Left ventricle myocardium inferior (tissue), 1 donor: ENCODE measurements at places on chromosomes 13 and 19. TPM values are rescaled to one million over a fixed set of nuclear protein-coding genes. Genes with fewer than 3 reads are reported as not detected.

DNA sequence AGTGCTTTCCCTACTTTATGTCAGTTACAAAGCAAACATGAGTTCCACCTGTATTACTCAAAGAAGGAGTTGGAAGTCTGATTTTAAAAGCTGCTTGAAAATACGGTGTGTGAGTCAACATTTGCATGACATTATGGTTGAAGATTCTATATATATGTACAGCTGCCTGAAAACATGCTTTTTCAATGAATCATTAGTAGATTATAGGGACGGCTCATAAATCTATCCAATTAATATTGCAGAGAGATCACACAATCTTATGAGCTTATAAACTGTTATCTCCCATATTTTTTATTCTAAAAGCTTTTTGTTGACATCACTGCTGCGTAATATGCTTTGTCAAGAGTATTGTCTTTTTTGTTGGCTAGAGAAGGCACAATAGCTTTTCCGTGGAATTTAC, 873.8 kb downstream of the SLITRK6 start:
- no peak overlapping the region for H3K4me3 ChIP-seq
- H3K27ac ChIP-seq: no peak overlapping the region
- H3K4me1 ChIP-seq: no peaks in the 10 kb centered on the region
- H3K27me3 ChIP-seq: no peaks in the 10 kb centered on the region

DNA sequence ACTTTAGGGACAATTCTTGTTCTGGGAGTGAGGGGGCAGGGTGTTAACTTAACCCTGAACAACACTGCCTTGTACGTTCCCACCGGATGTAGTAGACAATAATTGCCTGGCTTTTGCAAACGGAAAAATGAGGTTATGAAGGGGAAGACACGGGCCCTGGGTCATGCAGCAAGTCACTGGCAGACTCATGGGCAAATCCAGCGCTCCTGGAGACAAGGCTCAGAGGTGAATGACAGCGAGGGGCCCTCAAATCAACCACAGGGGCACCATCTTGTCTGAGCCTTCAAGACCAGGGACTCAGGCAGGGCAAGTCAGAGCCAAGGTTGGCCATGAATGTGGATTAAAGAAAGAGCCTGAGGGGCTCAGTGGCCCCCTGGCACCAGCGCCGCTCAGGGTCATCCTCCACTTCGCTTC, 2.8 kb downstream of the RASA3 start:
- peak overlapping the region; percentile 83 for H3K27ac ChIP-seq
- peaks cover 69% of the 10 kb centered on the region for H3K4me1 ChIP-seq
- peak overlapping the region; percentile 98 for H3K4me3 ChIP-seq
- DNase-seq: no peak
- no peaks in the 10 kb centered on the region for H3K27me3 ChIP-seq
- no peaks in the 10 kb centered on the region for H3K36me3 ChIP-seq

Gene SLC44A2
- total RNA-seq: 74.2 TPM

GRCh38 chr13:61727767-61728166, 312.1 kb upstream of the PCDH20 start:
- H3K4me1 ChIP-seq: no peaks in the 10 kb centered on the region
- H3K4me3 ChIP-seq: no peak overlapping the region
- no peak for DNase-seq
- no peaks in the 10 kb centered on the region for H3K27me3 ChIP-seq
- no peak overlapping the region for H3K27ac ChIP-seq

DNA sequence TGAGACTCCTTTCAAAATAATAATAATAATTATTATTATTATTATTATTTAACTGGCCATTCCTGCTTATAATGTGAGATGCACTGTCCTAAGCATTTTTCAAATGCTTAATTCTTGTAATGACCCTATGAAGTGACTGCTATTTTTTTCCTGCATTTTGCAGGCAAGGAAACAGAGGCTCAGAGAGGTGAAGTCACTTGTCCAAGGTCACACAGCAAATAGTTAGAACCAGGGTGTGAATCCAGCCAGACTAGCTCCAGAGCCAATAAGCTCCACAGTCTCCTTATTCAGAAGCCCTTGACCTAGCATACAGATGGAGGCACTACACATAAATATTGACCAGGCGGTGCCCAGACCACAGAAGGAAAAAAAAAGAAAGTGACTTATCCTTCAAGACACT, 77.5 kb upstream of the CACNA1A start:
- no peaks in the 10 kb centered on the region for H3K36me3 ChIP-seq
- H3K4me3 ChIP-seq: no peak overlapping the region
- peaks cover 26% of the 10 kb centered on the region for H3K27me3 ChIP-seq
- no peaks in the 10 kb centered on the region for H3K4me1 ChIP-seq
- no peak for DNase-seq

GRCh38 chr19:31064491-31064890, 284.7 kb downstream of the TSHZ3 start:
- no peaks in the 10 kb centered on the region for H3K4me1 ChIP-seq
- H3K4me3 ChIP-seq: no peak overlapping the region
- H3K27me3 ChIP-seq: peaks cover 75% of the 10 kb centered on the region

Gene SIGLEC12
- total RNA-seq: 0.11 TPM

DNA sequence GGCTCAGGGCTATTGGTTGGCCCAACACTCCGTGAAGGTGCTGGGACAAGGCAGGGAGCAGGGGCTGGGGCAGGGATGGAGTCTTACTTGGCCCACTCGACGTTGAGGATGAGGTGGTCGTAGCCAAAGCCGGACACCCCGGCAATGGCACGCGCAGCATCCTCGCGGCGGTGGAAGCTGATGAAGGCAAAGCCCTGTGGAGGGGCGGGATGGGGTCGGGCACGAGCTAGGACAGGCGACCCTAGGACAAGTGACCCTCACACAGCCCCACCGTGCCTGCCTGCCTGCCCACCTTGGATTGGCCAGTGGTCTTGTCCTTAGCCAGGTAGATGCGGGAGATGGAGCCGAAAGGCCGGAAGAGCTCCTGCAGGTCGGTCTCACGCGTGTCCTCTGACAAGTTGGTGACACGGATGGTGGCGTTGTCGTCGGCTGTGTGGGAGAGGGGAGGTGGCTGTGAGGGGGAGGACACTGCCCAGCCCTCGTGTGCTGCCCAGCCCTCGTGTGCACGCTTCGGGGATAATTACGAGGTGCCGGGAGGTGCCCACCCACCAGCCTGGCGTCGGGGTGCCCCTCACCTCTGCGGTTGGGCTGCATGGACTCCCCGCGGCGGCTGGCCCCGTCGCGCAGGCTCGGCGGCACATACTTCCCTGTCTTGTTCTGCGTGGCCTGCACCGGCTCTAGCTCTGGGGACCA, 4.0 kb downstream of the P2RY11 start:
- no peaks in the 10 kb centered on the region for H3K27me3 ChIP-seq
- no peak for DNase-seq
- peaks cover 40% of the 10 kb centered on the region for H3K4me1 ChIP-seq
- H3K4me3 ChIP-seq: no peak overlapping the region

GRCh38 chr13:21372530-21372929, 86.6 kb downstream of the ZDHHC20 start:
- no peak for DNase-seq
- no peaks in the 10 kb centered on the region for H3K4me1 ChIP-seq
- H3K36me3 ChIP-seq: peaks cover 31% of the 10 kb centered on the region
- no peak overlapping the region for H3K4me3 ChIP-seq

DNA sequence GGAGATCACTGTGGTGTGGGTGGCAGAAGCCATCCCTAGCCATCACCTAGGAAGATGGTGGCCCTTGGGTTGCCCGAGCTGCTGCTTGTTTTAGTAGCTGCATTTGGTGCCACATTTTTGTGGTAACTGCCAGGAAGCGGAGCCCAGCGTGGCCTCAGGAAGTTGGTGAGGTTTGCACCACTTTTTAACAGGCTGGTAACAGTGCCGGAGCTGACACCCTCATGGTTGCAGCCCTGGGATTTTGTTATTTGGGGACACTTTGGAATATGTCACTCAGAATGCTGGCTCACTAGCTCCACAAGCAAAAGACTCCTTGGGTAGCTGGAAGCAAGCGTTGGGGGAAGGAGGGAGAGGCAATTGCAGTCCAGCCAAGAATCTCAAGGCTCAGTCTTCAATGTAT, 22.1 kb downstream of the ACTN4 start:
- peak overlapping the region; percentile 95 for H3K27ac ChIP-seq
- no peaks in the 10 kb centered on the region for H3K36me3 ChIP-seq
- H3K4me3 ChIP-seq: no peak overlapping the region
- H3K27me3 ChIP-seq: no peaks in the 10 kb centered on the region
- DNase-seq: no peak

Gene GGN
- total RNA-seq: not detected

DNA sequence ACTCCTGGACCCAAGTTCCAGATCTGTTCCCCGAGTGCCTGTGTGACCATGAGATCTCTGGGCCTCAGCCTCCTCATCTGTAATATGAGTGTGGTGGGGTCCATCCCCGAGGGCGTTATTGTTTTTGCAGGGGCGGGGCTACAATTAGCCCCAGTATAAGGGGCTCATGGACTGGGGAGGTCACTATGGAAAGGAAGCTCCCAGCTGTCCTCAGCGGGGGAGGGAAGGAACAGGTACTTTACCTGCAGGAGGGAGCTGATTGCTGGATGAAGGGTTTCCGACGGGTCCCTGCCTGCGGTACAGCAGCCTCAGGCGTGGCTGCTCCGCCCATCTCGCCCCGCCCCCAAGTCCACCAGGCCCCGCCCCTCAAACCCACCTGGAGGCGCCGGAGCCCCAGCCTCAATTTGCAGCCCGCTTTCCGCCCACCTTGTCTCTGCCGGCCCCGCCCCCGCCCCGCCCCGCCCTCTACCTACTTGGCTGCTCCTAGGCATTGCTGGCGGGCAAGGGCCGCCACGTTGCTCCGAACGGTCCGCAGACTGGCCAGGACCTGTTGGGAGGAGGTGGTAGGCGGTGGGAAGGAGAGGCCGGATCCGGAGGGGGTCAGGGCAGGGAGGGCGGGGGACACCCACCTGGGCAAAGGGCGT, 5.5 kb downstream of the PDE4C start:
- H3K27ac ChIP-seq: no peak overlapping the region
- H3K4me1 ChIP-seq: peaks cover 18% of the 10 kb centered on the region
- peaks cover 36% of the 10 kb centered on the region for H3K27me3 ChIP-seq
- H3K4me3 ChIP-seq: no peak overlapping the region

Gene FAM216B
- total RNA-seq: 0.99 TPM

- no peak for DNase-seq
- H3K4me1 ChIP-seq: peaks cover 28% of the 10 kb centered on the region
- H3K36me3 ChIP-seq: no peaks in the 10 kb centered on the region
- H3K4me3 ChIP-seq: no peak overlapping the region
- H3K27me3 ChIP-seq: no peaks in the 10 kb centered on the region
Observed at GRCh38 chr19:6084821-6085220, 25.5 kb downstream of the RFX2 start.

DNA sequence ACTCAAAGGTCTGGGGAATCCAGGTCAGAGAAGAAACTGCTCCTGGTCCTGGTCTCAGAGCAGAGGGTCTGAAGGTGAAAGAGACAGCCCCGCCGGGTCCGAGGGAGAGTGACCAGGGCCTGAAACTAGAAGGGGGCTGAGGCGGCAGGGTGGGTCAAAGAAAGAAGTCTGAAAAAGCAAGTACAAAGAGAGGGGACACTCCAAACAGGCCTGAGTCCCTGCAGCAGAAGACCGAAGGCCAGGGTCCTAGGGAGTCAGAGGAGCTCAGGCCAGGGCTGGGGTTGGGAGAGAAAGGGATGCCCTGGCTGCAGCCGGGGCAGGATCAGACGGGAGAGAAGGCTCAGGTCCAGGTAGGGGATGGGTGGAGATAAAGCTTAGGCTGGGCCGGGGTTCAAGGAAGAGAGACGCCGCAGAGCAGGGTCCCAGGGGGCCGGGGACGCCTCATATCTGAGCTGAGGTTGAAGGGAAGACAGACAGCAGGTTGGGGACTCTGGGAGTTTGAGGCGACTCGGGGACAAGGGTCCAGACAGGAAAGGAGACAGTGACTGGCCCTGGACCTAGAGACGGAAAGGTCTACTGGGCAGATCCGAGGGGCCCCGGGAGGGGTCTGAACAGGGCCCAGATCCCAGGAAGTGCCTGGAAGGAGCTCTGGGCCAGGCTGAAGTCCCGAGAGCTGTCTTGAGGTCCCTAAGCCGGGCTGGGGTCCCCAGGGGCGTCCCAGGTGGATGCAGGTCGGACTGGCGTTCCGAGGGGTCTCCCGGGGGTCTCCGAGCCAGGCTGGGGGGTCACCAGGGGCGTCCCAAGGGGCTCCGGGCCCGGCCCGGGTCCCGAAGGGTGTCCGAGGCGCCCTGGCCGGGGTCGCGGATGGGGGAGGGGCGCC, 795 bp downstream of the MLLT1 start:
- no peak for DNase-seq
- H3K36me3 ChIP-seq: no peaks in the 10 kb centered on the region
- H3K4me1 ChIP-seq: peaks cover 58% of the 10 kb centered on the region
- peak overlapping the region; percentile 91 for H3K4me3 ChIP-seq

- no peaks in the 10 kb centered on the region for H3K27me3 ChIP-seq
- H3K27ac ChIP-seq: peak overlapping the region; percentile 89
- peak overlapping the region; percentile 95 for H3K4me3 ChIP-seq
- peaks cover 34% of the 10 kb centered on the region for H3K4me1 ChIP-seq
Observed at GRCh38 chr19:52172347-52172746, 926 bp upstream of the ZNF836 start.

Gene ADAMTS10
- total RNA-seq: 11.5 TPM

- peaks cover 92% of the 10 kb centered on the region for H3K36me3 ChIP-seq
- H3K4me1 ChIP-seq: peaks cover 17% of the 10 kb centered on the region
Observed at GRCh38 chr19:5607318-5608275, 15.0 kb downstream of the SAFB2 start.

DNA sequence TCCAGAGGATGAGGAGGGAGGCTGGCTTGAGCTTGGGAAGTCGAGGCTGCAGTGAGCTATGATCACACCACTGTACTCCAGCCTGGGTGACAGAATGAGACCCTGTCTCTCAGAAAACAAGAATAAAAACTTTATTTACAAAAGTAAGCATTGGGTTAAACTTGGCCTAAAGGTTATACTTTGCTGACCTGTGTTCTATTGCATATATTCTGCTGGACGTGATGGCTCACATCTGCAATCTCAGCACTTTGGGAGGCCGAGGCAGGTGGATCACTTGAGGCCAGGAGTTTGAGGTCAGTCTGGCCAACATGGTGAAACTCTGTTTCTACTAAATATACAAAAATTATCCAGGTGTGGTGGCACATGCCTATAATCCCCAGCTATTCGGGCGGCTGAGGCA, 6.6 kb upstream of the ARHGEF18 start:
- no peaks in the 10 kb centered on the region for H3K36me3 ChIP-seq
- H3K4me3 ChIP-seq: no peak overlapping the region
- DNase-seq: no peak
- H3K4me1 ChIP-seq: peaks cover 5% of the 10 kb centered on the region

Gene ZNF730
- total RNA-seq: 0.22 TPM

DNA sequence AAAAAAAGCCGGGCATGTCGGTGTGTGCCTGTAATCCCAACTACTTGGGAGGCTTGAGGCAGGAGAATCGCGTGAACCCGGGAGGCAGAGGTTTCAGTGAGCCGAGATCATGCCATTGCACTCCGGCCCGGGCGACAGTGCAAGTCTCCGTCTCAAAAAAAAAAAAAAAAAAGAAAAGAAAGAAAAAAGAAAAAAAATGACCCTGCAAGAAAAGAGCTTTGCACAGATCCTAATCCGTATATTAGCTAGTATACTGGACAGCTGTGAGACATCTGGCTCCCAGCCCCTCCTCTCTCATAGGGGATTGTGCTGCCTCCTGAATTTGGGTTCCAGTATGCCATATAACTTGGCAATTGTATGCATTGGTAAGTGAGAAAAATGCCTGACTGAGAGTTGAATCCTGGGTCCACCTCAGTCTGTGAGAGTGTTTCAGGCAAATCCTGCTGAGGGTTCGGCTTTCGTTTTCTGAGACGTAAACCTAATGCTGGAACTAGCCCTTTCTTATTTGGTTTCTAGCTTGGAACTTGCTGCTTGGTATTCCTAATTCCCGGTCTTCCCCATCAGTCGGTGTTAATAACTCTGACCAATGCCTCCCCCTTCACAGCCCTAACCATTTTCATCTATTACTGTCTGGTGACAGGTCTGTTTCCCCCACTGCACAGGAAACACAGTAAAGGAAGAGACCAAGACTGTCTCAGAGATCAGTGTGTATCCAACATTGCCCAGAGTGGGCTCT, 1.3 kb upstream of the AKT2 start:
- no peak for DNase-seq
- no peaks in the 10 kb centered on the region for H3K36me3 ChIP-seq
- H3K27ac ChIP-seq: peak overlapping the region; percentile 95
- no peaks in the 10 kb centered on the region for H3K27me3 ChIP-seq
- peaks cover 43% of the 10 kb centered on the region for H3K4me1 ChIP-seq
- H3K4me3 ChIP-seq: peak overlapping the region; percentile 83

Gene LYPD5
- 1.3 TPM for total RNA-seq
